PC-3 (cell line): ENCODE measurements at places on chromosomes 16 and 17. TPM values are rescaled to one million over a fixed set of nuclear protein-coding genes. Genes with fewer than 3 reads are reported as not detected.

NPIPA8 gene
- total RNA-seq = not detected in 2 replicates

USH1G gene
- total RNA-seq = 0.04 TPM in 1 of 2 replicates, not detected in the other

FBXO39 gene
- not detected in 2 replicates for total RNA-seq

DNA sequence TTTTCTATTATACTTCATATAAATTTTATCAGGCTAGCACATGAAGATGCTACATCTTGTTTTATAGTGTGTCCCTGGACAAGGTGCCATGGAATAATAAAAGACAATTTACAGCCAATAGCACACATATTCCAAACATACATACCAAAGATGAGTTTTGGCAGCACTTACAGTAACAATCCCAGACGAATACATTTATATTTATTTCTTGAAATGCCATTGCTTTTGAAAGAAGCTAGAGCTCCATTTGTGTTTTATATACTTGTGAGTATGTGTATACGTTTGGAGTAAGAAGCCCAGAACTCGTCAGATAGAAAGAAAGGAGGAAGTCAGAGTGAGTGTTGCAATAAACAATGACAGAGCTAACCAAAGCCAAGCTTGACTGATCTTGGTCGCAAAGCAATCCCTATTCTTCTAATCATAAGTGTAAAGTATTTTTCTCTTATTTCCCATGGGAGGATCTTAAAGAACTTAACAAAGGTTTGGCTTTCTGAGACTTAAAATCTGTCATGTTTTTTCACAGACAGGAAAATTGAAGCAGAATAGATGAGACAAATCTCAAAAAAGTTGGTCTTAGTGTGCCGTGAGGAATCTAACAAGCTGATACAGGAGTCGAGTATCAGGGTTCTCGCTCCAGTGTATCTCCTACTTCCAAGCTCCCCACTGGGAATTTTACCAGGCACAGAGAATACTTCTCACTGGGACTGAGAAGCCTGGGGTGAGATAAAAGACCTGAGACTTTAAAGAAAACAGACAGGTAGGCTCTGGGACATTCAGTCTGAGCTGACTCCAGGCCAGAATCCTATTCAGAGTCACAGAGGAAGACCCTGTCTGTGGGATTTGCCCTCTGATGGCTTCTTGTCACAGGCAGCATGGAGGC, 175.4 kb downstream of the AATF start:
- no peaks in the 10 kb centered on the region for H3K27me3 ChIP-seq
- no peak overlapping the region for H3K4me3 ChIP-seq
- DNase-seq = no peak
- H3K27ac ChIP-seq = no peak overlapping the region

DNA sequence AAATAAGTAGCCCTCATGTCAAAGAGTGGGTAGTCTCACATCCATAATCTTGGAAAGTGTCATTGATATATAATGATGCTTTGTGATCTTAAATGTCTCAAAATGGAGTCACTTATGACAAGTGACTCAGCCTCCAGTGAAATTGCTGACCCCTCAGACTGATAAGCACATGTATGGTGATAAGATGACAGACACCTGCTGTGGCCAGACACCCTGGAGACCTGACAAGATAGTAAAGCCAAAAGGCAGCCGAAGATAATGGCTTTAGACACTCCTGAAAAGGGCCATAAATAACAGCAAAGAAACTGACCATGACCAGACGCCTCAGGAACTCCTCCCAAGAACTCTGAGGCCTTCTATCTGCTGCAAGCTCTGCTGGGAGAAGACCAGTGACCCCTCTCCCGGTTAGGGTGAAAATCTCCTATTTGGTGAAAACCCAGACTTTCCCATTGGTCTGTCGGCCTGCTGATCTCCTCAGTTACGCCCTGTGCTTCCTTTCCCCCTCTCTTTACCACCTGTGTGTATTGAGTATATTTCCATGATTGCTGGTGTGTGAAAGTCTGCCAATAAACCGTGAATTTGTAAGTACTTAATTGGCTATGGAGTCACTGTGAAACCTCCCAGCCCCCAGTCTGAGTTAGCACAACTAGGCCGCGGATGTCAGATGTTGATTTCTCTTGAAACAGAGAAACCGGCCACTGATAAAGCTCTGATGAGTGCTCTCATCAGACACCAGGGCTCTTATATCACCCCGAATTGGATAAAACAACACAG, 226.7 kb upstream of the MYOCD start:
- H3K4me3 ChIP-seq = no peak overlapping the region
- H3K36me3 ChIP-seq = no peaks in the 10 kb centered on the region
- no peak for DNase-seq

GRCh38 chr17:77727037-77727615, 231.4 kb upstream of the TNRC6C start:
- H3K27me3 ChIP-seq = peaks cover 90% of the 10 kb centered on the region
- no peaks in the 10 kb centered on the region for H3K4me1 ChIP-seq
- no peak for DNase-seq

- no peak for DNase-seq
- no peaks in the 10 kb centered on the region for H3K4me1 ChIP-seq
- no peaks in the 10 kb centered on the region for H3K27me3 ChIP-seq
- H3K4me3 ChIP-seq = no peak overlapping the region
- peaks cover 23% of the 10 kb centered on the region; the same call in 1 of the 2 replicates for H3K36me3 ChIP-seq
Measured at GRCh38 chr17:44745301-44745700, 13.5 kb upstream of the ADAM11 start.
